ENCODE measurements at places on chromosomes 3 and 15.

DNA sequence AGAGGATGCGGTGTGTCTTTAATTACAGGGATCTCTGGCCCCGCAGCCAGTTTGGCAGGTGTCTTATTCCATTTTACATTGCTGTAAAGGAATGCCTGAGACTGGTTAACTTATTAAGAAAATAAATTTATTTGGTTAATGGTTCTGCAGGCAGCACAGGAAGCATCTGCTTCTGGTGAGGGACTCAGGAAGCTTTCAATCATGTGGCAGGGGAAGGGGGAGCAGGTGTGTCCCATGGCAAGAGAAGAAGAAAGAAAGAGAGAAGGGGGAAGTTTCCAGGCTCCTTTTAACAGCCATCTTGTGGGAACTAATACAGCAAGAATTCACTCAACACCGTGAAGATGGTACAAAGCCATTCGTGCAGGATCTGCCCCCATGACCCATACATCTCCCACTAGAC, 128.0 kb upstream of the CRBN start:
- DNase-seq, result no peak

- DNase-seq, result no peak
Observed at GRCh38 chr15:59327942-59328341, 44.7 kb downstream of the MYO1E start.

DNA sequence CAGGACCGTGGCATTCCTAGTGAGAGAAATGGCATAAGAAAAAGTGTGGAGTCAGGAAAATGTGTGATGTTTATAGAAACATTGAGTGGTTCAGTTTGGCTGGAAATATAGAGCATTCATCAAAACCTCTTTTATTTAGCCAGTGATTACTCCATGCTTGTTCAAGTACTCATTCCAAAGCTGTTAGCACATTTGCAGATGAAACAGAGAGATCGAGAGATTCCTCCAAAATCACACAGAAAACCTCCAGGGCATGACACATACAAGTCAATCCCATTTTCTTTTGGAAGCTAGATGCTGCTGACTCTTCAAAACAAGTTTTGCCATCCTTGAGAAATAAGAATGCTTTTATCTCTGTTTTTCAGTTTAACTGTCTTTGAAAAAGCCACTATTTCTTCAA, 11.5 kb upstream of the MB21D2 start:
- no peak for DNase-seq

- no peak for DNase-seq
Observed at GRCh38 chr3:19898721-19899120, 35.3 kb downstream of the EFHB start.

- DNase-seq, result no peak
Observed at GRCh38 chr3:66662894-66663293, 162.1 kb upstream of the LRIG1 start.
